ENCODE measurements at places on chromosomes 5 and 9.

DNA sequence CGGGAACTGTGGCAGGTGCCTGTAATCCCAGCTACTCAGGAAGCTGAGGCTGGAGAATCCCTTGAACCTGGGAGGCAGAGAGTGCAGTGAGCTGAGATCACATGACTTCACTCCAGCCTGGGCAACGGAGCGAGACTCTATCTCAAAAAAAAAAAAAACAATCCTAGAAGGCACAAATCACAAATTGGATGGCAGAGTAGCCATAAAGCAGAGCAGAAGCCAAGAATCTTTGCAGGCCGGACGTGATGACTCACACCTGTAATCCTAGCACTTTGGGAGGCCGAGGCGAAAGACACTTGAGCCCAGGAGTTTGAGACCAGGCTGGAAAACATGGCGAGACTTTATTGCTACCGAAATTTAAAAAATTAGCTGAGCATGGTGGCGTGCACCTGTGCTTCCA, 9.2 kb upstream of the FUBP3 start:
- no peak for DNase-seq
- no peaks in the 10 kb centered on the region for H3K4me1 ChIP-seq
- no peaks in the 10 kb centered on the region for H3K36me3 ChIP-seq
- H3K27me3 ChIP-seq: no peaks in the 10 kb centered on the region
- H3K4me3 ChIP-seq: no peak overlapping the region

- H3K4me3 ChIP-seq: no peak overlapping the region
- no peaks in the 10 kb centered on the region for H3K4me1 ChIP-seq
- no peaks in the 10 kb centered on the region for H3K27me3 ChIP-seq
- H3K36me3 ChIP-seq: no peaks in the 10 kb centered on the region
- no peak overlapping the region for H3K27ac ChIP-seq
Measured at GRCh38 chr9:113979343-113980127, 98.6 kb downstream of the AMBP start.

DNA sequence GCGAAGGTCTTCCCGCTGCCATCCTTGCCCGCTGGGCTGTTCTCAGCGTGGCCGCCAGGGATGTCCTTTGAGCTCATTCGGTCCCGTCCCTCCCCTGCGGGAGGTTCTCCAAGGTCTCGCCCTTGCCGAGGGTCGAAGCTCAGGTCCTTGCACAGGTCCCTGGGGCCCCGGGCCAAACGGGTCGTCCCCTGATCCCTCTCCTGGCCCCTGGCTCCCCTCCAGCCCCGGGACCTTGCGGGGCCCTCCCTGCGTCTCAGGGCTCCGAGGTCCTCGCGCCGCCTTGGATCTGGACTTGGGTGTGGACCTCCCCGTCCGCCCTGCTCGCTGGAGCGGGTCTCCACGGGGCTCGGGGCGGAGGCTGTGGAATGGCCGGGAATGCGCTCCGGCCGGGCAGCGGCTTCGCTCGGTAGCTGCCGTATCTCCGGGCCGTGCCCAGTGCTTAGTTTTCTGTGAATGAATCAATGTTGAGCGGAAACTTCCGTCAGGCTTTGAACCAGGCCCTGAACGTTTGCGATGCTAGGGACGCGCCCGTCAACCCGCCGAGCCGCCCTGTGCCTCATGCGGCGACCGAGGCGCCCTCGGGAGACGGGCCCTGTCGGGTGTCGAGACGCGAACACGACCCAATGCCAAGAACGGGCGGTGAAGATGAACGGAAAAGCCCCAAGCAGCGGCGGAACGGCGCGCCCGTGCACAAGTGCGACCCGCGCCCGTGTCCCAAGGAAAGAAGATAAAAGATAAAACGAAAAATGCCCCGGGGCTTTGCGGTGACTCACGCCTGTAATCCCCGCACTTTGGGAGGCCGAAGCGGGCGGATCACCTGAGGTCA, 780 bp downstream of the RNU6ATAC start:
- no peak overlapping the region for H3K27ac ChIP-seq
- peaks cover 5% of the 10 kb centered on the region for H3K36me3 ChIP-seq
- H3K4me1 ChIP-seq: peaks cover 13% of the 10 kb centered on the region

GRCh38 chr5:177575488-177575887, 16.5 kb upstream of the TMED9 start:
- H3K27ac ChIP-seq: no peak overlapping the region
- no peak overlapping the region for H3K4me3 ChIP-seq
- H3K27me3 ChIP-seq: no peaks in the 10 kb centered on the region
- H3K4me1 ChIP-seq: no peaks in the 10 kb centered on the region
- H3K36me3 ChIP-seq: no peaks in the 10 kb centered on the region
- DNase-seq: no peak

DNA sequence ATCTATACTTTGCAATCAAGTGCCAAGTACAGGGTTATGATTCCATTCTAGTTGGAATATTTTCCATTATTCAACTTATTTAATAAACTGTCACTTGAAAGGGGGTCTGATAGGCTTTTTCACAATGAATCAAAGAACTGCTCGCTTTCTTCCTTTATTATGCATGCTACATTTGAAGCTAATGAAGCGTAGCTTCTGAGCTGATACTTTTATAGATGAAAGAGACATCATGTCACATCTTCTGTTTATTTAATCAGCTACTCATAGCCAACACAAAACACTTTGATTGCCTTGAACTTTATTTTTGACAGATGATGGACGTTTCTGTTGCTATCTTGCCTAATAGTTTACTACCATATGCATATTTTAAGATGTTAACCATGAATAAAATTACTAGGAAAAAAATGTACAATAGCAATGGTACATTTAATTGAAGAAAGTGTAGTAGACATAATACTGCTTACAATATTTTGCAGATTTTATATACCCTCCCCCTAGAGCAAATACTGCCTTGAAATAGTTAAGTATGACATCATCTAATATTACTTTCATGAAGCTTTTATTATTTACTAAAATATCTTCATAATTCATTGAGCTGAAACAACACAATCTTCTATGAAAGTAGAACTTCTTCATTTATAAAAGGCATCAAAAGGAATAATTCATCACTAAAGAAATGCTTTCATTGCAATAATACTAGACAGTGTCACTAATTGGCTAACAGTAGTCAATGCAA, 529.3 kb upstream of the TYRP1 start:
- no peak overlapping the region for H3K4me3 ChIP-seq
- H3K4me1 ChIP-seq: no peaks in the 10 kb centered on the region
- no peak for DNase-seq
- H3K27ac ChIP-seq: no peak overlapping the region

DNA sequence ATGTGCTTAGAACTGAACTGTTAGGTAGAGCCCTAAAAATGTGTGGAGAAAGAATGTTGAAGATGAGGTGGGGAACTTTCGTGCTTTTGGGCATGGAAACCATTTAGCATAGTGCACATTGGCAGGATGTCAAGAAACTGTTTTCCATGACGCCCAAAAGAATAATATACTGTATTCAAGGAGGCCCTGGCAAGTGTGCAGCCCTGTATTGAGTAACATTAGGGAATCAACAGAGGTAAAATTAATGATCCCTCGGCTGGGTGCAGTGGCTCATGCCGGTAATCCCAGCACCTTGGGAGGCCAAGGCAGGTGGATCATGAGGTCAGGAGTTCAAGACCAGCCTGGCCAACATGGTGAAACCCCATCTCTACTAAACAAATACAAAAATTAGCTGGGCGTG, 20.9 kb upstream of the PLIN2 start:
- H3K27ac ChIP-seq: no peak overlapping the region
- H3K4me3 ChIP-seq: no peak overlapping the region
- no peaks in the 10 kb centered on the region for H3K4me1 ChIP-seq
- H3K36me3 ChIP-seq: no peaks in the 10 kb centered on the region
- no peaks in the 10 kb centered on the region for H3K27me3 ChIP-seq

- H3K4me1 ChIP-seq: no peaks in the 10 kb centered on the region
- DNase-seq: no peak
- no peak overlapping the region for H3K27ac ChIP-seq
- no peaks in the 10 kb centered on the region for H3K27me3 ChIP-seq
- H3K4me3 ChIP-seq: no peak overlapping the region
Measured at GRCh38 chr9:5364294-5365024, 24.8 kb upstream of the RLN1 start.

GRCh38 chr5:62197697-62198096, 108.3 kb upstream of the KIF2A start:
- DNase-seq: no peak
- H3K27me3 ChIP-seq: no peaks in the 10 kb centered on the region
- no peaks in the 10 kb centered on the region for H3K36me3 ChIP-seq
- no peaks in the 10 kb centered on the region for H3K4me1 ChIP-seq
- H3K27ac ChIP-seq: no peak overlapping the region

GRCh38 chr5:143985832-143986515, 174.0 kb downstream of the HMHB1 start:
- no peaks in the 10 kb centered on the region for H3K36me3 ChIP-seq
- DNase-seq: no peak
- no peak overlapping the region for H3K4me3 ChIP-seq
- H3K27me3 ChIP-seq: peaks cover 2% of the 10 kb centered on the region
- no peak overlapping the region for H3K27ac ChIP-seq

Data from natural killer cell (primary cell).